Activated T-helper 1 cell treated with anti-CD3 and anti-CD28 coated beads, Interleukin-12 subunit alpha, Interleukin-12 subunit beta, Interleukin-2, Interleukin-4 antibody, amounts not matched to agents 30 ng/mL and 10 ng/mL and 1 ng/mL, durations not matched to agents 14 hours and 24 hours and 36 hours (primary cell): ENCODE measurements at places on chromosomes 16 and 17. TPM values are rescaled to one million over a fixed set of nuclear protein-coding genes. Genes with fewer than 3 reads are reported as not detected.

Gene KRTAP3-2
- not detected in 2 replicates for total RNA-seq

Gene ELP5
- 73.6 and 75.5 TPM in 2 replicates for total RNA-seq

Gene MATCAP1
- 45.5 and 48.2 TPM in 2 replicates for total RNA-seq

Gene RNF166
- 42.4 and 45.0 TPM in 2 replicates for total RNA-seq

Gene CES1
- not detected in 2 replicates for total RNA-seq

Gene TEKT1
- not detected in 2 replicates for total RNA-seq

Gene WNT9B
- not detected in 2 replicates for total RNA-seq

Gene NPTX1
- 23.4 and 24.2 TPM in 2 replicates for total RNA-seq

Gene RBFOX1
- total RNA-seq = not detected in 2 replicates

Gene KRT23
- not detected in 2 replicates for total RNA-seq

Gene SCNN1G
- total RNA-seq = not detected in 2 replicates

Gene CNGB1
- total RNA-seq = not detected in 2 replicates

Gene ST6GALNAC2
- not detected in 2 replicates for total RNA-seq

Gene HAPSTR1
- total RNA-seq = 55.2 and 59.1 TPM in 2 replicates

Gene WIPF2
- 25.8 and 27.6 TPM in 2 replicates for total RNA-seq

Gene DPEP1
- not detected in 2 replicates for total RNA-seq

Gene ABHD15
- 18.5 and 19.5 TPM in 2 replicates for total RNA-seq

Gene CA7
- 0.13 and 0.39 TPM in 2 replicates for total RNA-seq

Gene CNP
- total RNA-seq = 89.1 and 89.8 TPM in 2 replicates

Gene EVPLL
- total RNA-seq = 0.17 TPM in 1 of 2 replicates, not detected in the other

Gene CDR2L
- total RNA-seq = 1.1 and 1.3 TPM in 2 replicates

Gene PRR15L
- not detected in 2 replicates for total RNA-seq

Gene CTRB1
- not detected in 2 replicates for total RNA-seq

Gene ATP2A1
- total RNA-seq = 2.6 and 3.3 TPM in 2 replicates

Gene PLK1
- 45.2 and 54.7 TPM in 2 replicates for total RNA-seq

Gene SAP30BP
- total RNA-seq = 113 and 117 TPM in 2 replicates

Gene GLIS2
- total RNA-seq = 0.54 TPM in 2 replicates

Gene MEAK7
- total RNA-seq = 10.6 and 10.9 TPM in 2 replicates

Gene BMERB1
- total RNA-seq = 16.0 and 17.4 TPM in 2 replicates

Gene KRT31
- total RNA-seq = not detected in 2 replicates

Gene PKMYT1
- 151 and 152 TPM in 2 replicates for total RNA-seq

Gene DPEP3
- not detected in 2 replicates for total RNA-seq

Gene RNF222
- total RNA-seq = not detected in 2 replicates

Gene NXPH3
- not detected in 2 replicates for total RNA-seq

Gene DLX4
- total RNA-seq = 0.20 TPM in 1 of 2 replicates, not detected in the other

Gene CASKIN2
- total RNA-seq = 0.88 and 2.0 TPM in 2 replicates

Gene ZFP3
- total RNA-seq = 1.9 and 2.0 TPM in 2 replicates

Gene ARHGAP44
- total RNA-seq = 0.51 TPM in 1 of 2 replicates, not detected in the other

Gene SMARCD2
- total RNA-seq = 116 TPM in 2 replicates

Gene DECR2
- 18.0 and 20.1 TPM in 2 replicates for total RNA-seq

Gene KCNH4
- 1.7 and 1.9 TPM in 2 replicates for total RNA-seq

Gene MYH2
- not detected in 2 replicates for total RNA-seq

Gene BRIP1
- 17.9 and 18.2 TPM in 2 replicates for total RNA-seq

Gene RNF135
- 8.6 and 10.6 TPM in 2 replicates for total RNA-seq

Gene SALL1
- total RNA-seq = not detected in 2 replicates

Gene PPY
- not detected in 2 replicates for total RNA-seq
